ENCODE measurements at places on chromosomes 4 and X.
A peak's percentile ranks its signal among the peaks of the same experiment; 100 is the strongest.

DNA sequence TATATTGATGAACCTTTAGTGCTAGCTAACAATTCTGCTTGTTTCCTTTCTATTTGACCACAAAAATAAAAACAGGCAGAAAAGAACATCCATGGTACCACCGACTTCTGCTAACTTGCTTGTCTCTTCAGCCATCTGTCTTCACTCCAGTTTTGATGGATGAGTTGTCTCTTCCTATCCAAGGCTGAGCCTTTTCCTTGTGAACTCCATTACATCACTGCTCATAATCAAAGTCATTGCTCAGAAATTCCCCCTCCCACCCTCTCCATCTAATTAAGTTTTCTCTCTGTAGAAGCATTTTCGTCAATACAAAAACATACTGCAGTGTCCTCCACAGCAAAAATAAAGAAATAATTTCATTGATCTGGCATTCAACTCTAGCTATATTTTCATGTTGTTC is 184.4 kb downstream of the SPCS3 start:
- DNase-seq: no peak

- DNase-seq: no peak
Measured at GRCh38 chr4:27624749-27625148, 764.1 kb downstream of the STIM2 start.

DNA sequence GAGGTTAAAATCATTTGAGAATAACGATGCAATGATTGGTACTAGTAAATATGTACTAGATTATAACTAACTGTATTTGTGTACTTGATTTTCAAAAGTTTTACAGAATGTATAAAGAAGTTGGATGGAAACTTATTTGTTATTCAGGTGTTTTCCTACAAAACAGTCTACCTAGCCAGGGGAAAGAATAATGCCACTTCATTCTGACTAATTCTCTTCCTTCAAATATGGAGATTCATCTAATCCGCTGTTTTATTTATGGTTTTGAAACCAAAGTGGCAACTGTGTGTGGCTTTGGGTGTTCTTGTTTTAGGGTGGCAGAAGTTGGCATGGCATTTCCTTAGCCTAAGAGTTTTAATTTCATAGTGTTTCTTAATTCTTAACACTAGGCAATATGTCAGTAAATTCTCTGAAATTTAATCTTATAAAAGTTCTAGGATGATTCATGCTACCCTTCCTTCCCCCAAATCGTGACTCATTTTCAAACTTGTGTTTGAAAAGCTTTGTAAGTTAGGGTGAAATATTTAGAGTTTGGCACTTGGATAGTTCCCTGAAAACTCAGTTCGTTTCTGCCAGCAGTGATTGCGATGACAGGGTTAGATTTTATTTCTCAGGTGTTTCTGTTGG is 62.6 kb downstream of the DCLK2 start:
- DNase-seq: no peak

GRCh38 chrX:100995469-100995868 is 26.0 kb downstream of the ARL13A start:
- DNase-seq: no peak

- no peak for DNase-seq
Measured at GRCh38 chrX:114906984-114907510, 110.4 kb downstream of the IL13RA2 start.

GRCh38 chrX:21905313-21905712 is 35.2 kb upstream of the SMS start:
- peak; percentile 4 for DNase-seq

GRCh38 chr4:163679189-163679588 is 184.7 kb downstream of the TMA16 start:
- peak; percentile 46 for DNase-seq

DNA sequence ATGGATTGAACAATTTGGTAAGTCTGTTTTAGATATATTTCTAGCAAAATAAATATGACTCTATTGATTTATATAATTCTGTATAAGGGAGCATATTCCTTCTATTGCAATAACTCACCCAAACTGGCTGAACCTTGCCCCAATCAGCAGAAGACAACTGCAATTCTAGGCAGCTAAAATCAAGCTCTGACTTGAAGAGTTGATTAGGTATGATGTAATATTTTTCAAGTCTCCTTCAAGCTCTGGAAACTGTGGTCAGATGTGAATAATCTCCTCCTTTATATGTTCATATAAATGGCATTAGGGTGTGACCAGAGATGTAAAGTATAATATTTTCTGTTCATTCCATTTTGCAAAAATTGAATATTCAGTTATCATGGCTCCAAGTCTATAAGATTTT is 8.2 kb downstream of the RASSF6 start:
- DNase-seq: no peak
